Stimulated activated CD8-positive, alpha-beta memory T cell treated with anti-CD3 and anti-CD28 coated beads, Interleukin-15, amount 100 ng/mL, for 24 hours (primary cell): ENCODE measurements at places on chromosomes 12 and 14.

DNA sequence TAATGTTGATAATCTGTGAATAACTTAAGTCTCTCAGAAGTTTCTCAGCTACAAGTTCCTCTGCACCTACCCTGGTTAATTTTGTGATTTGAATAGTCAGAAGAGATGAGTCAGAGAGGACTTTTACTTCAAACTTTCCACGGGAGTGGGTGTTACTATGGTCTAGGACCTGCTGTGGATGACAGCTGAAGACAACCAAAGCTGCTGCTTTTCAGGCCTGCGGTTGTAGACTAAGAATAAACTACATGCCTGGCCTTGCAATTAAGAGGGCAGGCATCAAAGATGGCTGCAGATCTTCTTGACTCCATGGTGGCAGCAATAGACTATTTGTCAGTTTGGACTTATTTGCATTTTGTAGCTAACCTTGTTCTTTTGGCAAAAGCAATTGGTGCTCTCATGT, 227.1 kb upstream of the KRR1 start:
- DNase-seq: no peak

- no peak for DNase-seq
Observed at GRCh38 chr12:93275589-93275988, 102.1 kb upstream of the NUDT4 start.

- DNase-seq: no peak
Observed at GRCh38 chr12:59484575-59484974, 111.3 kb upstream of the SLC16A7 start.

DNA sequence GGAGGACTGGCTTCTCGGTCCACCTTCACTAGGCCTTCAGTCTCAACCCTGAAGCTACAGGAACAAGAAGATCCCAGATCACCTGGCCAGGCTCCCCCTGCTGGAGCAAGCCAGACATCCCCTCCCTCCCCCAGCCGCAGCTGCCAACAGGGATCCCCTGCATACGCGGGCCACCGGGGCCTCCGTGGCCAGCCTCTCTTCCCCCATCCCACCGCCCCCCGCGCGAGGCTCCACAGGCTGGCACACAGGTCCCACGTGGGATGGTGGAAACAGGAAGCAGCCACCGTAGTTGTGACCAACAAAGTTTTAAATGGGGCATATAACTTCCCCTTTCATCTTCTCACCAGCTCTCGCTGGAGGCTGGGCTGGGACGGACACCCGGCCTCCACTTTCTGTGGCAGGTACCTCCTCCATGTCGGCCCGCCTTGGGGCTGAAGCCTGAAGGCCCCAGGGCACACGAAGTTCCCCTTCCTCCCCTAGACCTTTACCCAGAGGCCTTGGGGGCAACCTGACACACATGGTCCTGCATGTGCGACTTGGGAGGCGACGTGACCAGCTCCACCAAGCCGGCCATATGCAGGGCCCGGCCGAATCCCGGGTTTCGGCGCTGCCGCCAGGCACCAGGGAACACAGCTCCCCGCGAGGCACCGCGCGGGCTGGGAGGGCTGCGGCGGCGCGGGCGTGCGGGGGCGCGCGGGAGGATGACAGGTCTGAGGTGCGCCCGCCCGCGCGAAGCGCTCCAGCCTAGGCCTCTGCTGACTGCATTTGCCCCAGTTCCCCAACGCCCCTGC, 44.4 kb upstream of the PNMA1 start:
- DNase-seq: no peak

DNA sequence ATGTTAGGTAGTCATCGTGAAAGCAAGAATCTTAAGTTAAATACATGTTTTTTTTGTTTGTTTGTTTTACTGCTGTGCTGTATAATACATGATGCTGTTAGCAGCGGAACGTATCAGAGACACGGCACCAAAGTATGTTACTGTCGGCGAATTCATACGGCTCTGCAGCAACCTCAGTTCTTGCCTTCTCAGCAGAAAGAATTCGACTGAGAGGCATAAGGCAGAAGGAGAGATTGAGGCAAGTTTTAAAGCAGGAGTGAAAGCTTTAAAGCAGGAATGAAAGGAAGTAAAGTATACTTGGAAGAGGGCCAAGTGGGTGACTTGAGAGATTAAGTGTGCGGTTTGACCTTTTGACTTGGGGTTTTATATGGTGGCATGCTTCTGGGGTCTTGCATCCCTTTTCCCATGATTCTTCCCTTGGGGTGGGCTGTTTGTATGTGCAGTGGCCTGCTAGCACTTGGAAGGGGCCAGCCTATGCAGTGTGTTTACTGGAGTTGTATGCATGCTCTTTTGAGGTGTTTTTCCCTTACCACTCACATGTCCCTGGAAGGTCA, 23.7 kb downstream of the LEMD3 start:
- DNase-seq: no peak

DNA sequence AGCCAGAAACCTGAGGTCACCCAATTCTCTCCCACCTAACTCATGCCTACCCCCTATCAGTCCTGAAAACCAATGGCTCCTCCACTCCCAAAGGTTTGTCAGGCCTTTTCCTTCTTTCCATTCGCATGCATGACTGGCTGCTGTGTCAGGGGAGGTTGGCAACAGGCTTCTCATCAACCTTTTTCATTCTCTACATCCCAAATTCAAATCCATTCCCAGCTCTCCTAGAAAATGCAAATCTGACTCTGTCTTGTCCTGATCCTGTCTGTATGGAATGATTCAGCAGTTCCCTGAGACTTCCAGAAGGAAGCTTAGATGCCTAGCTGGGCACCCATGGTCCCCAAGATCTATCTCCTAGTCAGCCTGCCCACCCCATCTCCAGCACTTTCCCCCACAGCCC, 5.0 kb upstream of the CTDSP2 start:
- no peak for DNase-seq

GRCh38 chr12:57927086-57927485, 14.3 kb upstream of the ATP23 start:
- DNase-seq: no peak

- DNase-seq: no peak
Observed at GRCh38 chr14:56127156-56127555, 8.9 kb downstream of the PELI2 start.

GRCh38 chr14:79254069-79254775, 957.1 kb downstream of the DIO2 start:
- DNase-seq: no peak

GRCh38 chr12:132182711-132183365, 38.6 kb downstream of the NOC4L start:
- no peak for DNase-seq

DNA sequence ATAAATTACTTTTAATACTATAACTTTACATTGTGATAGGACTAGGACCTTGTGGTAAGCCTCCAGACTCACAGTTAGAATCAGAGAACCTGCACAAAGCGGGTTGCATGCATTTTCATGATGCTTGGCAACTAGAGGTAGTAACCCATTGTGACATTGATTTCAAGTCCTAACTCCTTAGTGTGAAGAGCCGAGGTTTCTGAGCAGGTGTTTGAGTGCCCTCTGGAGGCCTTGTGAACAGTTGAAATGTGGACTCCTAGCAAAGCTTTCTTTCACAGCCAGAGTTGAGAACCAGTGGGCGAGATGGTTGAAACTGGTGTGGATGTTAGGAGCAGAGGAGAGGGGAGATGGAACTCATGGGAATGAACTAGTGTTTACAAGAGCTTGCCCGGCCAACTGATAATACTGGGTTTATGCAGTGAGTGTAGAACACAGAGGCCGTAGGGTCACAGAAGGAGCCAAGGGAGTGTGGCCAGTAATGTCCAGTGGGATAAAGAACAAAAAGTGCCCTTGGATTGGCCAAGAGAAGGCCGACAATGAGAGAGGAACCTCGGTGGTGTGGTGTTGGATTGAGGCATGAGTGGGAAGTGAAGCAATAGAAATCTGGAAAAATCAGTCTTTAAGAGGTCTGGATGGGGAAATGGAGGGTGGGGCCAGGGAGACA, 10.9 kb downstream of the ZNF664 start:
- DNase-seq: no peak

- no peak for DNase-seq
Observed at GRCh38 chr14:20623798-20624197, 17.7 kb downstream of the OR6S1 start.

DNA sequence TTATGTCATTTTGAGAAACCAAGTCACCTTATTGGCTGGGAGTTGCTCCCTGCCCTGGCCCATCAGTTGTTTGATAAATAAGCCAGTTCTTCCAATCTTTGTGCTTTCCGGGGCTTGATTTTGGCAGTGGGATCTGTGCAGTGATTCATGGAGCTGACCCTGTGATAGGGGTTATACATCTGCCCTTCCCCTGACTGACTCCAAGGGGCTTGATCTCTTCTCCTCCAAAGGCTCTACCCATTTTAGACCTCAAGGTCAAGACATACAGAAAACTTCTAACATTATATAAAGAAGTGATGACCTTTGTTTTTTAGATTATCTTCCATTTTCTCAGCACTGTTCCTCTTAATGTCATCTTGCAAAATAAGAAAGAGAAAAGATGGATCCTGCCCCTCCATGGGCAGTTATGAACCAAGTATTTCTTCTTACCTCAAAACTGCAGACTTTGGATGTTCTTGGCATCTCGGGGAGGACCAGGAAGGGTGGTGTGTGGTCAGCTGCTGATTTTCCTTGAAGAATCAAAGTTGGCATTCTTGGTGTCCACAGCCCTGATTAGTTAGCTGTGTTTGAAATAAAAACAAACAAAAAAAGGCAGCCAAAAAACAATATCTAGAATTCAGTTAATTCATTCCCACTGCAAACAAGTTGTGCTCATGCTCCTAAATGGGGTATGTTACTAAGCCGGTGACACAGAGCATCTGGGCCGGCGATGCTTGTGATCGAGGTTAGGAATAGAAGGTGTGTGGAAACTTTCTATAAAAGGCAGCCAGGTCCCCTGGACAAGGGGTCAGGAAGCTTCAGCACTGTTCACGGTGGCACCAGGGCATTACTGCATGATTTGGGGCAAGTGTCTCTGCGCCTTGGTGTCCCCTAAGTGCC, 120.2 kb downstream of the SAMD4A start:
- DNase-seq: no peak

DNA sequence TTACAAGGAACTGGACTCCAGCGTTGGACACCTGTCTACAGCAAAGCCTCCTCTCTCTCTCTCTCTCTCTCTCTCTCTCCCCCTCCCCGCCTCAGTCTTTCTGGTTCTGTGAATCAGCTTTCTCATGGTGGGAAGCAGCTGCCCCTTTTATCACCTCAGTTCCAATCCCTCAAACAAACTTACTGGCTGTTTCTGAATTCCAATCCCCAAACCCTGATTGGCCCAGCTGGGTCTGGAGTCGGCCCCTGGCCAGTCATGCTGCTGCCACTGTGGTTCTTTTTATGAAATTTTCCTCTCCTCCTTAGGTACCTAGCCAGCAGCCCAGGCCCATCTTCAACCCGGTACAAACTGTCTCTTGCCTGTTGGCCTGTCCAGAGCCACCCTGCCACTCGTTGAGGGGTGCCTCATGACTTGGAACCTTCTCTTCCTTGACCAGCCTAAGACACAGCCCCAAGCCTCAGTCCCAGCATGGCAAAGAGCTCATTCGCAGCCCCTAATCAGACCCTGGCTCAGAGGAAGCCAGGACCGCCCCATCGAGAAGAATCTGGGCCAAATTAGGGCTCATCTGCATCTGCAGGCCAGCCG, 9.4 kb upstream of the MORN3 start:
- no peak for DNase-seq

GRCh38 chr12:24109381-24110039, 160.0 kb upstream of the SOX5 start:
- no peak for DNase-seq

DNA sequence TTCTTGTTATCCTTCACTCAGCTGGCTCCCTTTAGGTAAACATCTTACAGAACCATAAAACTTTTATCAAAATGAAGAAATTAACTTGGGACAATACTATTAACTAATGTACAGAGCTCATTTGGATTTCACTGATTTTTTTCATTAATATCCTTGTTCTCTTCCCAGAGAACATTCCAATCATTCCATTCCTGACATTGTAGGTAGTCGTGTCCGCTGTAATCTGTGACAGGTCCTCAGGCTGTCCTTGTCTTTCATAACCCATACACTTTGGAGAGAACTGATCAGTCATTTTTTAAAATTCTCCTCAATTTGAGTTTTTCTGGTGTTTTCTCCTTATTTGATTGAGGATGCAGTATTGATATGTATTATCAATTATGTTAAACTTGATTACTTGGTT, 916.8 kb downstream of the GALC start:
- DNase-seq: no peak

DNA sequence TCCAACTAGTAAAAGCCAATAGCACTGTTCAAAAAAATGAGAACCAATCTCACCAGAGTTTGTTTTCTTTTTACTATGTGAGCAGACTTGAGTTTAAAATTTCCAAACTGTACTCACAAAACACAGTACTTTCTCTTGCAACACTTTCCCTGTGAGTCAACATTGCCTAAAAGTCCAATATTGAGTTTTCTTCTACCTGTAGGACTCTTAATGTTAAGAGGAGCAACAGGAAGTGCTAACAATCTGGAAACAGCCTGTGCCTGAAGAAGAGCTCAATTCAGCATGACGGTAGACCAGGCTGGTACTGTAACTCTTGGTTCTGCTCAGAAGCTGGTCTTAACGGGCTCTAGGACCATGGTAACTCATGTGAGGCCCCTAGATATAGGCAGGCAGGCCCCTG, 144.3 kb downstream of the MED13L start:
- DNase-seq: no peak

GRCh38 chr12:19236656-19237055, 107.1 kb downstream of the PLEKHA5 start:
- no peak for DNase-seq

DNA sequence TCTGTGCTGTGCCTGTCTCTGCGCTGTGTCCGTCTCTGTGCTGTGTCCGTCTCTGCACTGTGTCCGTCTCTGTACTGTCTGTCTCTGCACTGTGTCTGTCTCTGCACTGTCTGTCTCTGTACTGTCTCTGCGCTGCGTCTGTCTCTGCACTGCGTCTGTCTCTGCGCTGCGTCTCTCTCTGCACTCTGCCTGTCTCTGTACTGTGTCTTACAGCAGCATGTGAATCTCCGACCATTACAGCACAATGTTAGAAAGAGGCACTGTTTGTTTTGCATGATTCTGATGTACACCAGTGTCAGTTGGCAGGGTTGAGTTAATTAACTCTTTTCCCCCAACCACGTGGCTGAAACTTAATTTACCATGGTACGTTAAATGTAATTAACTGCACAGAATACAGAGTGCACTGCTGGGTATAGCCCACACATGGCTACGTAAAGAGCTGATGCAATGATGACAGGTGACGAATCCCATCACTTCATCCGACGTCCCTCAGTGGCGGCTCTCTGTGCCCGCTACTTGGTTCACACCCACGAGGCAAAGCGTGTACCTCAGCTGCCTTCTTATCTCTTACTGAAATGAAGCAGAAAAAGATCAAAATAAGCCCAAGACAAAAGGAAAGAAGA, 127.7 kb upstream of the SFSWAP start:
- no peak for DNase-seq

DNA sequence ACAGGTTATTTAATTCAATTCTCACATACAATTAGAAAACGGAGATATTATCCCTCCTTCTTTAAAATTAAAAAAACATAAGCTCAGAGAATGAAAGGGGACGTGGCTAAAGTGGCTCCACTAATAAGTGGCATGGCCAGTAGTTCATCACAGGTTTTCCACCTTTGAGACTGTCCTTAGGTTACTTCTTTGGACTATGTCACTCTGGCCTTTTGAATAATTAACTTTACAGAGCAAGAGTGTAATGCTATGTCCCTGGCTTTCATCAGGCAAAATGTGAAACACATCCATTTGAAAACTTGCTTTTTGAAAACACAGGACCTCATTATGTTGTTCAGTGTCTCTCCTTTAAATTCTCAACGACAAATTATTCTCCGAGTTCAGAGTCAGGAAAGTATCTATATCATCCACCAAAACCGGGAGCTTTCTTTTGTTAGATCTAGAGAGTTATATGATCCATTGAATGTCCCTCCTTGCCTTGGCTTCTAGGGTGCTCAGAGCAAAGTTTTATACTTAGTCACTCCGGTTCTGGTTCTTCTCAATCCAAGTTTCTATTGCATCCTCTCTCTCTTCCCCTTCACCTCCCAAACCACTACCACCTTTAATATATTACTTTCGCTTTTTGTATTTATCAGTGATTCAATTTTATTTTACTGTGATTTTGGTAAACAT, 43.0 kb upstream of the BTG1 start:
- no peak for DNase-seq
